ENCODE measurements at places on chromosomes 7 and 10.

GRCh38 chr10:84176351-84176750 is 2.8 kb downstream of the GPR15LG start:
- no peak for DNase-seq

DNA sequence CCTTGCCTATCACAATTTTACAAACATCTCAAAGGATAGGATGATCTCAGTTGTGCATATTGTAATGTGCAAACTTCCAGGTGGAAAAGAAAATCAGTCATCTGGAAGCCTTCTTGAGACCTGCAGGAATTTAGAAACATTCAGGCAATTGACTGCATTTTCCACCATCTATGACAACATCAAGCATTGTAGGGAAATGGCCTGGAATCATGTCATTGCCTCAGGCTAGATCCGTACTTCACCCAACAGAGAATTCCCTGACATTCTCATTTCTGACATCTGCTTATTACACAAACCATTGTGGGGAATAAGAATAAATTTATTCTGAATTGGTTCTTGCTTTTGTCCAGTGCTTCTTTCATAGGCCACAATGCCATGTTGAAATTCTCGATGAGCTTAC is 124.9 kb upstream of the NPVF start:
- DNase-seq, result no peak

GRCh38 chr7:44099669-44100068 is 4.5 kb upstream of the AEBP1 start:
- no peak for DNase-seq

GRCh38 chr10:19572056-19572455 is 244.2 kb upstream of the PLXDC2 start:
- DNase-seq, result no peak

- DNase-seq, result no peak
Measured at GRCh38 chr7:56537477-56537876, 421.3 kb upstream of the NUPR2 start.

- no peak for DNase-seq
Measured at GRCh38 chr10:12214763-12215218, 18.8 kb downstream of the CDC123 start.

DNA sequence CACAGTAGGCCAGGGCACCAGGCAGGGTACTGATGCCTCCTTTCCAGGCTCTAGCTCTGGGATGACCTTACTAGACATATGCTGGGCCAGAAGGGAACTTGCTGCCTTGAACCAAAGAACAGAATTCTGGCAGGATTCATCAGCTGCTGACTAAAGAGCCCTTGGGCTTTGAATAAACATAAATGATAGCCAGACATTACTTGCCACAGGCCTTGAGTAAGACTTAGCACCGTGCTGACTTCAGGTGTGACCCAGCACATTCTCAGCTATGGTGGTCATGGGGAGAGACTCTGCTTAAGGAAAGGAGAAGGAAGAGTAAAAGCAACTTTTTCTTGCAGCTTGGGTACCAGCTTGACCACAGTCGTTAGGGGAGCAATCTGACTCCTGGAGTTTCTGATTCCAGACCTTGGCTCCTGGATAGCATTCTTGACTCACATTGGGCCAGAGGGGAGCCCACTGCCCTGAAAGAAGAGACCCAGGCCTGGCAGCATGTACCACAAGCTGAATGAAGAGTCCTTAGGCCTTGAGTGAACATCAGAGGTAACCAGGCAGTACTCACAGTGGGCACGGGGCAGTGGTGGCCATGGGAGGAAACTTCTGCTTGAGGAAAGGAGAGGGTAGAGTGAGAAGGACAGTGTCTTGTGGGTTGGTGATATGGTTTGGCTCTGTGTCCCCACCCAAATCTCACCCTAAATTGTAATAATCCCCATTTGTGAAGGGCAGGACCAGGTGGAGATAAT is 926.1 kb upstream of the SORCS1 start:
- no peak for DNase-seq

DNA sequence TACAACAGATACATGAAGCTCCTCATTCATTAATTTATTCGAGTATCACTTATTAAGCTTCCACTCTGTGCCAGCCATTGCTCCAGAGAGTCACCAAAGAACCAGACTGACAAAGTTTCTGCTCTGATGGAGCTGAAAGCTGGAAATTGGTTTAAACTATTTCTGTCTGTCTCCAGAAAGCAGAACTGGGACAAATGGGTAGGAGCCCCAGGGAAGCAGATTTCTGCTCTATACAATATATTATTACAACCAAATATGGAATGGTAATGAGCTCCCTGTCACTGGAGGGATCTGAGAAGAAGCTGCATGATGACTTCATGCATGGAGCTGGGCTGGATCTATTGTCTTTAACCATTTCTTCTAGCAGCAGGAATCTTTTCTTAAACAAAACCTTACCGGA is 165.4 kb upstream of the ADO start:
- no peak for DNase-seq

Data from cortex of kidney (tissue), 1 donor.